Suppressor macrophage treated with lipopolysaccharide for 4 hours (primary cell): ENCODE measurements at places on chromosomes 1 and 21.

GRCh38 chr1:69863704-69864103, 296.0 kb downstream of the LRRC7 start:
- DNase-seq, result no peak

DNA sequence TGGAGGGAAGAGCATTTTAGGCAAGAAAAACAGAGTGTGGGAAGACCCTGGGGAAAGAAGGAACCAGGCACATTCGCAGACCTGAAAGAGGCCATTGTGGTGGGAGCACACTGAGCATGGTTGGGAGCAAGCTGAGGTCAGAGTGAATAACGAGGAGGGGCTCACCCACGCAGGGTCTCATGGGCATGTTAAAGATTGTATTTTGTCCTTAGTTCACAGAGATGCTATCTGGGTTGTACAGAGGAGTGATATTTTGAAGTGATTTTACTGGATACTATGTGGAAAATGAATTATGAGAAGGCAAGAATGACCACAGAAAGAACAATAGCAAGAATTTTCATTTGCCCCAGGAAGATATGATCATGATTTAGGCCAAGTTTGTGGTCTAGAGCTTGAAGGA, 578.3 kb upstream of the NR5A2 start:
- no peak for DNase-seq

GRCh38 chr1:88647249-88647645, 36.8 kb upstream of the PKN2 start:
- DNase-seq, result peak; percentile 13

DNA sequence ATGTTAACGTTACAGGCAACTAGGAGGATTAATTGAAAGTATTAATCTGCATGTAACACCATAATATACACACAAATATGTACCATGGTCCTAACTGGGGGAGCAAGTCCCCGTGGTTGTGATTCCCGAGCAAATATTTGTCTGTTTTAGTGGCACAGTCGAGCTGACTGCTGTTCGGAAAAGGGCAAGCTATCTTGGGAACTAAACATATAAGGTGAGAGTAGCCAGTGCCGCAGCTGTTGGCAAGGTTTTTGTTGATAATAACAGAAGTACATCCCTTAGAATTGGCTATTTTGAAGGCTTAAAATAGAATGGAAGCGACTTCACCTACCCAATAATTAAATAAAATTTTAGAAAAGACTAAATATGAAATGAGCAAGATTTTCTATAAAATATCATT, 45.5 kb downstream of the UCHL5 start:
- no peak for DNase-seq

- DNase-seq, result no peak
Observed at GRCh38 chr1:200242110-200243041, 167.5 kb downstream of the ZNF281 start.

GRCh38 chr1:211648336-211648735, 27.1 kb downstream of the NEK2 start:
- DNase-seq, result no peak

DNA sequence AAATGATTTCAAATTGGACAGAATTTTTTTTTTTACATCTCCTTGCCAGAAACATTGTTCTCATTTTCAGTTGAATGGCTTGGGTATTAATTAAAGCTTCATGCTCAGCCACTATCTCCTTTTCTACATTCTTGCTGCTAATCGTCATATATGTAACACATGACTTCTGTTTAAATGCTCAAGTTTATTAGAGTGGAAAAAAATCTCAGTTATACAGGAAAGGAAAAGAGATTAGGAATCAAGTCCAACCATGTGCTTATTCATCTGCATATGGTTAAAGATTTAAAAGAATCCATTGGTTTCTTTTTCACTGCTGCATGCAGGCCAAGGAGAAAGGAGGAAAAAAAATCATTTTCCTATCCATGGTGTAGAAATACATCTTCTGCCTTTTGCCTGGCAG, 47.3 kb upstream of the CNN3 start:
- peak; percentile 2 for DNase-seq

GRCh38 chr21:22355949-22356348, 1357.7 kb downstream of the NCAM2 start:
- DNase-seq, result no peak

GRCh38 chr1:204940591-204940990, 69.9 kb downstream of the NFASC start:
- DNase-seq, result no peak

DNA sequence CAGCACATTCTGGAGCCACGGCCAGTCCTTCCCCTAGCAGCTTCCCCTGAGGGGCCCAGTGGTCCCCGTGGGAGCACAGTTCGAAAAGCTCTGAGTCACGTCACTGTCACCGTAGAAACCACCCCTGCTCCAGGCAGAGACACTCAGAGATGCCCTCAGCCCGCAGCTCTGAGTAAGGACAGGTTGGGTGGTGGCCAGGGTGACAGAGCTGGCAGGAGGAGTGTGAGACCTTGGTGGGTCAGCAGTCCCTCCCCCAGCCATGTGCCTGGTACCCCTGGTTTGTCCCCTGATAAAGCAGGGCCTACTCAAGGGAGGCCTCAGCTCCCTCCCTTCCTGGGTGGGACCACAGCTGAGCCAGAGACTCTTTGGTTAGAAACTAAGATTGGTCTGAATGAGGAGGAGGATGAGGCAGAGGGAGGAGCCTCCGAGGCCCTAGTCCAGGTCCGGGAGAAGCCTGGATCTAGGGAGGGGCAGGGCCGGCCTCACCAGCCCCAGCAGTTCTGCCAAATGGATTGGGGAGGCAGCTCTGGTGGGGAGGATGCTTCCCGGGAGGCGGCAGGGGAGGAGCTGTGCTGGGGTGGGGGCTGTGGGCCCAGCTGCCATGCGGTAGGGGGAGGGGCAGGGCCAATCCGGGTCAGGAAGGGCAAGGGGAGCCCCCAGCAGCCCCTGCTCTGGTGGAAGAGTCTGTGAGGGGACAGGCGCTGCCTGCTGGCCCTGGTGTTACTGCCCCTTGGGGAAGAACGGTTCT, 55.2 kb downstream of the SLC9A1 start:
- peak; percentile 76 for DNase-seq

- no peak for DNase-seq
Observed at GRCh38 chr1:243716906-243717305, 133.1 kb downstream of the AKT3 start.

- DNase-seq, result no peak
Observed at GRCh38 chr1:174836543-174836942, 163.2 kb upstream of the CACYBP start.

DNA sequence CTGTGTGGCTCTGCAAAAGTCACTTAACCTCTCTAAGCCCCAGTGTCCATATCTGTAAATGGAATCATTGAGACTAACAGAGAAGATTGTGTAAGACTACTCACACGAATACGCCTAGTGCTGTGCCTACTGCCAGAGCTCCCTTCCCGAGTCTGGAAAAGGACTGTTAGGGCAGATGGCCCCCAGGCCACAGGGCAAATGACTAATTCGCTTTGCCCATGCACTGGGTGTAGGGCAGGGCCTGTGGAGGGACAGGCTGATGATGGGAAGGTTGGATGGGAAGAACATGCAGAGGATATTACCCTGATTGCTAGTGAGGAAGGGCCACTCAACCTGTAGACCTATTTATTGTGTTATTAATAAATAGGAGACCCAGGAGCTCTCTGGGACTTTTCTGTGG, 4.2 kb upstream of the GPR61 start:
- DNase-seq, result no peak

DNA sequence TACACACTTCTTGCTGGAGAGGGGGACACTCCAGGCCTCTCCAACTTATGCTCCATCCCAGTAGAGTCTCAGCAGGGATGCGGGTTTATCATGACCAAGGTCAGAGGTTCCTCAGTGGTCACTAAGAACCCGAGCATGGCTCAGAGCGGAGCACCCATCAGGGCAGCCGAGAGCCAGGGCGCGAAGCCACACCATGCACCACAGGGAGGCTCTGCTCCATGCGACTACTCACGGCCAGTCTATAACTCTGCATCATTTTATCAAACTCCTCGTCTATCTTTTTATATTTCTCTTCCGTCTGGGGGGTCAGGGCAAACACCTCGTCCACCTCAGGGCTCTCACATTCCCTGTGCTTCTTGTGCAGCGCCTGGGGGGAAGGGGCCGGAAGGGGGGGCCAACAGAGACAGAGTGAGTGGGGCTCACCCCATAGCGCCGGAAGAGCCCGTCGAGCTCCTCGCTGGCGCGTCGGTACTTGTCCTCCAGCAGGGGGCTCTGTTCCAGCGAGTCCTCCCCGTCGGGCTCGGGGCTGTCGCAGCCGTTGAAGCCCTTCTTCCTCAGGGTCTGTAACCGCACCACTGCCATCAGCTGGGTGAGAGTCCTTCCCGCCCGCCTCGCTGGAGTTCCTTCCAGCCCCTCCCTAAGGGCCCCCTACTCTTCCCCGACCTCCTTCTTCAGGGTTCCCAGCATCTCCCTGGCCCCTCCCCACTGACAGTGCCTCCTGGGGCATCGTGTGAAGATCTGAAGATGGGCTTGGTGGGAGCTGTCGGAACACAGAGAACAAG, 20.0 kb downstream of the MEF2D start:
- peak; percentile 85 for DNase-seq

- DNase-seq, result peak; percentile 93
Observed at GRCh38 chr1:200628223-200628881, 7.8 kb upstream of the KIF14 start.

DNA sequence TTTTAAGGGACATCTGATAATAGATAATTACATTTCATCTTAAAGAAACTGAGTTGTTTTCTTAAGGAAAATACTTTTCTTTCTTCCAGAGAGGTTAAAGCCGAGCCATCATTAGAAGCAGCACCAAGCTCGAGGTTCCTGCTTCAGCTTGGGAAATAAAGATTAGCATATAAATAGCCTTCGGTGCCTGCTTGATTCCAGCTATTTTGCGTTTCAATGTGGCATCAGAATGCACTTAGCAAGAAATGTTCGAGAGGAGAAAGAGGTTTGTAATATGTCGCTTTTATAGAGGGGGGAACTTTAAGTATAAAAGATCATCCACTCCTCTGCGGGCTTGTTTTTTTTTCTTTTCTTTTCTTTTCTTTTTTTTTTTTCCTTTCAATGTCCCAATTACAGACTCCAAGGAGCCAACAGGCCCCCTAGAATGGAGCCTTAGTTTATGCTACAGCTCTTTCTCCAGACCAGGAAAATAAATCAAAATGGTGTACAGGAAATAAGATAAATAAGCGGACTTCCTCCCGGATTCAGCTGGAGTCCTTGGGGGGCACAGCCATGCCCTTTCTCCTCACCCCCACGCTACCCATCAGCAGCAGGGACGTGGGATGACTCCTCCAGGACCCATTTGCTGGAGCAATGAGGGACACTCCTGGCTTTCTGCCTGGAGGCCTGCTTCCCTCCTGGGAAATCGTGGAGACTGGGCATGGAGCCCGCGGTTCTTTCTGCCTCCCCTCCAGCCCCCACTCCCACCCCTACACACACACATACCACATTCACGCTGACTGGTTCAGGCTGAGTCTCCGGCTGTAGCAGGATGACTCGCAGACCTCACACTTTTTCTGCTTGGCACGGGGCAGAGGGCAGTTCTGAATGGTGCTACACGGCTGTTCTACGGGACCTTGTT, 131.6 kb downstream of the RRAGC start:
- DNase-seq, result no peak

- DNase-seq, result no peak
Observed at GRCh38 chr21:32930673-32931072, 95.1 kb upstream of the OLIG2 start.

- peak; percentile 76 for DNase-seq
Observed at GRCh38 chr1:226708342-226708780, 30.7 kb downstream of the ITPKB start.

DNA sequence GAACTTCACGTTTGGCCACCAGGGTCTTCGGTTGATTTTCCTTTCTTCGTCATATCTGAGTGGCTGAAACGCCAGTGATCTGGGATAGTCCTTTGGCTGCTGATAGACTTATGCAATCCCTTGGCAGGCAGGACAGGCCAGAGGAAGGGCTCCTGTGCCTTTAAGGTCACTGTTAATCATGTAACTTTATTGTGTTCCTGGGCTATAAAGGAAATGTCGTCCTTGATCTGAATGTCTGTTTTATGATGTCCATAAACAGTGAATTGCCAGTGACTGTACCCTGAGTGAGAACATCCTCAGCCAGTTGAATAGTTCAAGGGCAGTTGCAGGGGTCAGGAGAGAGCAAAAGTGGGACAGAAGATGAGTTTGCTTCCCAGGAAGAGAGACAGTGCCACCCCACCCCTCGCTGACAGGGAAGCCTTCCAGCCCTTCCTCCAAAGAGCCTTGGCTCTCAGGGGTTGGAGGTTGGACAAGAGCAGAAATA, 68.0 kb downstream of the PDE9A start:
- no peak for DNase-seq

GRCh38 chr1:93758842-93759515, 77.3 kb upstream of the BCAR3 start:
- DNase-seq, result peak; percentile 57

DNA sequence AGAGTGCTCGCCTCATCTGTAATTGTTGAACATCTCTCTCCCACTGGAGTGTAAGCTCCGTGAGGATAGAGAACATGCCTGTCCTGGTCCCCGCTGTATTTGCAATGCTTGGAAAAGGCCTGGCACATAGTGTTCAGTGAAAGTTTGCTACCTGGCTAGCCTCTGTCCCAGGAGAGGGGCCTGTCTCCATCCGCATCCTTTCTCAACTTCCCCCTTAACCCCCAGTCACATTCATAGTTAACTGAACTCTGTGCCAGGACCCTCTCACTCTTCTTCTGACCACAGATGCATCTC, 15.2 kb downstream of the SPOCD1 start:
- no peak for DNase-seq

GRCh38 chr1:158155673-158156072, 25.0 kb upstream of the CD1D start:
- DNase-seq, result no peak

- peak; percentile 18 for DNase-seq
Observed at GRCh38 chr1:66767626-66768025, 15.4 kb downstream of the DYNLT5 start.

GRCh38 chr1:110084227-110085078, 14.0 kb upstream of the ALX3 start:
- peak; percentile 88 for DNase-seq

DNA sequence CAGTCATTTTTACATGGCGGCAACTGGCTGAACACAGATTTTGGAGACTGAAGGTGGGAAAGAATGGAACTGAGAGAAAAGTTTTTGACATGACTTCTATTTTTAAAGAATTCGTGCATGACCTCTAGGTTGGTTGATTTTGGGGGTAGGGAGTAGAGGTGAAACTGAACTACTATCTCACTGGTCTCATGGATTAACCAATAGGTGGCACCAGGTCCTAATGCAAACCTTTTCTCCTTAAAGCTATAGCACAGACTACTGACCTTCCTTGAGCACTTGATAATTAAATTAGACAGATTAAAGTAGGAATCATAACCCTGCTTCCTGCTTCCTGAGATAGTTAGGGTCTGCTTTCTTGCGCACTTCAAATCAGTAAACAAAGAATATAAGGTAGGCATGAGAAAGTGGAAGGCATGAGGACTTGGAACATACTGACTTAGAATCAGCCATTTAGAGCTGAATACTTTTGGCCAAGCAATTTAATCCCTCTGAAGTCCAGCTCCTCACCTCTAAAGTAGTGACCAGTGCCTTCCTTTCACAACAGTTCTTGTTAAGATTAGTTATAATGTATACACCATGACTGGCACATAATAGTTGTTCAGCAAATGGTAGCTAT, 206.0 kb downstream of the CENPF start:
- no peak for DNase-seq

- DNase-seq, result no peak
Observed at GRCh38 chr1:228416217-228416933, at the start of gene TRIM17. Gene TRIM17, minus strand, starts transcription at chr1:228416861. Its CDS starts 1,789 bp downstream, at chr1:228415072.

- no peak for DNase-seq
Observed at GRCh38 chr1:101664726-101665125, 332.0 kb downstream of the OLFM3 start.
